ENCODE measurements at places on chromosomes 5 and 9.

DNA sequence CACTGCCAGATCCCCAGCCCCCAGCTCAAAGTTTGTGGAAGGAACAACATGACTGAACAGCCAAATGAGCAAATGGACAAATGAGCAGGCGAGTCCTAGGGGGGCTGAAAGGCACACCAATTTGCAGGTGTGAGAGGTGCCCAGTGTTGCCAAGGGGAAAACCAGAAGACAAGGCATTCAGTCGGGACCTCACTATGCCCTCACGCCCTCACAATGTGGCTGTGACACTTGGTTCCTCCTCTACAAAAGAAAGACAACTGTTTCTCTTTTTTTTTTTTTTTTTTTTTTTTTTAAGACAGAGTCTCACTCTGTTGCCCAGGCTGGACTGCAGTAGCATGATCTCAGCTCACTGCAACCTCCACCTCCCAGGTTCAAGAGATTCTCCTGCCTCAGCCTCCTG, 28.0 kb downstream of the TNIP1 start:
- DNase-seq, result no peak

DNA sequence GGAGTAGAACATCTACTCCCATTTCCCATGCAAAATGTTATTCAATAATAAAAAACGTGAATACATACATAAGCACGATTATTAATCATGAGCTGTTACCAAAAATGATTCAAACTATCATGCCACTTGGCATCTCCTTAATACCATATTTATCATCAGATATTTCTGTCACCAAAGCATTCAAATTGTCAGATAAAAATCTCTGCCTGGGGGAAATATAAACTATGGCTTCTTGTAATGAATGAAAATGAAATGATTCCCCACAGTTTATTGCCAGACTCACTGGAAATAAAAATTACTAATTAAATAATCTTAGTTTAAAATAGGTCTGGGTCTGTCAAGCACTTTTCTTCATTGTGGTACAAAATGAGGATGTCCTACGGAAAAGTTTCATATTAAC, 265.4 kb downstream of the EDIL3 start:
- no peak for DNase-seq

- no peak for DNase-seq
Measured at GRCh38 chr5:79481574-79481973, 32.4 kb downstream of the HOMER1 start.

- DNase-seq, result no peak
Measured at GRCh38 chr5:106634375-106634774, 1036.4 kb downstream of the EFNA5 start.

GRCh38 chr9:131420980-131421624, 27.2 kb downstream of the PRRC2B start:
- DNase-seq, result no peak

DNA sequence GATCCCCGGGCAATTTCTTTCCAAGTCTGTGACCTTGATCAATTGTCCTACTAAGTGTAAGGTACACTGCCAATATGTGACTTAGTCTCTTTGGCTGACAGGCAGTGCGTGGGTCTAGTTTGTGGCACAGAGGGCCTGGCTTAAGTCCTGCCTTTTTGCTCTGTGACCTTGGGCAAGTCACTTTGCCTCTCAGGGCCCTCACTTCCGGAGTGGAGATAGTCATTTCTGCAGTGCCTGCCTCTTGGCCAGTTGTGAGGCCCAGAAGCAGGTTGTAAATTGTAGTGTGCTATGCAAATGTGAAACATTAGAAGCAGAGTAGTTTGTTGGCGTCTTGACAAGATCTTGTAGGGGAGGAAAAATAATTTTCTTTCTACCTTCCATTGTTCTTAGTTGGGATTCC, 39.0 kb downstream of the KIF4B start:
- DNase-seq, result no peak

DNA sequence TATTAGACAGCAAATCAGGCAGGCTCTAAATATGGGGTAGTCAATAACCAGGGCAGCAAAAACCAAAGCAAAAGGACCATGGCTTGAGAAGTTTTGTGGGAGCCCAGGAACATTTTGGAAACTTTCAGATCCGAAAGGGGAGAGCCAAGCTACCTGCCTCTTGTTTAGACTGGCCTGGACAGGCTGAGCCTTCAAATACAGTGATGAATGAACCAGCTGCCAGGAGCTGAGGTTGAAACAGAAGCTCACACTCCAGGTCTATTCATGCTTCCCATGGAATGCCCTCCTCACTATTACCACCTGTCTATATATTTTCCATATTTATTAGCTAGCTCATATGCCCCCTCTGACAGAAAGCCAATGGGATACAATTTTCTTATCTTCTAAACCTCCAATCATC, 150.8 kb upstream of the SLC44A1 start:
- no peak for DNase-seq

- no peak for DNase-seq
Measured at GRCh38 chr5:1876660-1877064, 6.1 kb downstream of the IRX4 start.

GRCh38 chr5:141915881-141916336, 7.8 kb upstream of the DELE1 start:
- DNase-seq, result no peak

- DNase-seq, result no peak
Measured at GRCh38 chr5:107680099-107680498, 9.4 kb upstream of the EFNA5 start.

GRCh38 chr9:27633764-27634163, 60.5 kb upstream of the C9orf72 start:
- DNase-seq, result no peak

GRCh38 chr5:147442224-147442623, 67.6 kb downstream of the DPYSL3 start:
- DNase-seq, result no peak

DNA sequence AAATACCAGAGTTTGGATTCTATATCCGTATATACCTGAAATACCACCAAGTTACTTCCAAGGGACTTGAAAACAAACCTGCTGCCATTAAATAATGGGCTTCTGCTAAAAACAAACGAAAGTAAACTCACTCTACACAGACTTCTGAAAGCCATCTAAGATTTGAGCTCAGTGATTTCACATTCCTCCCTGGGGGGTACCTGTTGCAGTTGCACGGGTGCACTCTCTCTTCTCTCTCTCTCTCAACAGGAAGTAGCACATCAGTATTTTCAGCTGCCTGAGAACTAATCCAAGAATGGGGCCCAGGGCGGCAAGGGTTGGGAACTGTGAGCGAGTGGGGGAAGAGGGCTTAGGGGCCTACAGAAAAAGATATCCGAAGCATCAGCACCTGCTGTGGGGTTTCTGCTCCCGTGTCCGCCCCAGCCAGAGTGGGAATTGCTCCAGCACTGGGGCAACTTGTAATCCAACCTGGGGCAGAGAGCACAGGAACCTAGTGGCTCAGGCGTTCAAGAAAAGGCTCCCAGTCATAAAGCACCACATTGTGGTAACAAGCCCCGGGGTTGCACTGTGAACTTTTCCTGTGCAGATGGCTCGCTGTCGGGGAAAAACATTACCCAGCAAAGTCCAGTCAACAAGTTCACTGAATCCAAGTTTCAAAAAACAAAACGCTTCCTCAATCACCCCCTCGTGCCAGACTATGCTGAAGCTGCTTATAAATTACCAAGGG, 99.8 kb downstream of the EFNA5 start:
- no peak for DNase-seq

GRCh38 chr5:139619861-139620260, 28.3 kb upstream of the CXXC5 start:
- DNase-seq, result no peak

- no peak for DNase-seq
Measured at GRCh38 chr5:106374956-106375355, 1295.8 kb downstream of the EFNA5 start.

DNA sequence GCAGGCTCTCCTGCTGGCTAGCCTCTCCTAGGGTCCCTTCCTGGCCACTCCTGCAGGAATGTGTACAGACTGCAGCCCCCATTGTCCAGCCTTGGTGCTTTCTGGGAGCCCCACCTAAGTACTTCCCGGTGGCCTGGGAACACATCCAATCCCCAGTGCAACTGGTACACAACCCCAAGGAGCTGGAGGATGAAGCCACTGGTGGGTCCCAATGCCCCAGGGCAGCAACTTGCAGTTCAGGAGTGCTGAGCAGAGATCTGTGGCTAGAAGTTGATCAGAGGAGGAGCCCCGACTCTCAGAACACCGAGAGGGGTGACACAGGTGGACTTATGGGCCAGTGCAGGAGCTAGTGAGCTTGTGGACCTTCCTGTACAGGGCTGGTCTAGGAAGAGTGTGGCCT, 1093.7 kb upstream of the ACO1 start:
- DNase-seq, result no peak

DNA sequence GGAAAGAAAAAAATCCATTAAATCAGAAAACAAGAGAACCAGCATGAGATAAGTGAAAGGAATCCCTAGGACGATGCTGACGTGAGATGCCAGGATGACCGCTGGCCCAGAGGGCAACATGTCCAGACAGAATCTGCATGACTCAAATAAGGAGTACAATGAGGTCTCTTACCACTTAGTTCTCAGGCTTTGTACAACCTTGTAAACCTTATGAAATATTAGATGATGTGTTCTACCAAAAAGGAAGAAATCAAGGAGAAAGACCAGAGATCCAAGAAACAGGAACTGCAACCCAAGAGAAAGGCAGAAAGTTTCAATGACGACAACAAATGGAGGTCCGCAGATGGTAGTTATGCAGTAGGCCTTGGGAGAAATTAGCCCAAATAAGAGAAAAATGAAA, 2.8 kb upstream of the GPR150 start:
- DNase-seq, result no peak

- no peak for DNase-seq
Measured at GRCh38 chr5:126358525-126358924, 64.7 kb upstream of the GRAMD2B start.

GRCh38 chr9:135103001-135103446, 15.6 kb downstream of the OLFM1 start:
- no peak for DNase-seq

DNA sequence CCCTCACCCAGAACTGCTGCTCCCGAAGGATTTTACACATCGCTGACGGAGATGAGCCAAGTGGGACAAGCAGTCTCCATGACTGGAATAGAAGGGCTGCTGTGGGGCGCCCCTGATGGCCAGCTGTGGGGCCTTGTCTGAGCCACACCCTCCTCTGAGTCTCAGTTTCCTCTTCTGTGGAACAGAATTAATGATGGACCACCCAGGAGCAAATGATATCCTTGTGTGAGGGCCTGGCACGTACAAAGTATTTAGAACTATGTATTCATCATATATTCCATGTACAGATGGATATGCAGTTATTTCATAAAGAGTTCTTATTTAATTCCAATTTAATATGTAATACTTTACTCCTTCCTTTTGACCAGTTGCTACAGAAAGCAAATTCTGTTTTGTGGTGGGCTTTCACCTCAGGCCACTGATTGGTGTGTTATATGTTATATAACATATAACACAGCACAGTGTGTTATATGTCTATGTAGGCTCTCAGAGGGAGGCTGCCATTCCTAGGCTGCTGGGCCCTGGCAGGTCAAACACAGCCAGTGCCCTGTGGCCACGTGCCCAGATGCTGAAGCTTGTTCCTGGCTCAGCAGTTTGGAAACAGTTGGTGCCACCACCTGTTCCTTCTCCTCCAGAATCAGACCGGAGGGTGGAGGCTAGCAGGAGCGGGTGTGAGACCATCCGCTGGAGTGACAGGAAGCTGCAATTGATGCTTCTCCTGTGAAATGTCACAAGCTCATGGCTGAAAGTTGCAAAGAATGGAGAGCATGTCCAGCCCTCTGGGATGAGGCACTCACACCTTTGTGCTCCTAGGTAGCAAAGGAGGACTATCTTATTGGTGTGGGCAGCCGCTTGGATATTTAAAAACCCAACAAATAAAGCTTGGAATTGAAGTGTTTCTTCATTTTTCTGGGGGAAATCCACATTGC, 4.4 kb upstream of the FGD3 start:
- DNase-seq, result no peak

DNA sequence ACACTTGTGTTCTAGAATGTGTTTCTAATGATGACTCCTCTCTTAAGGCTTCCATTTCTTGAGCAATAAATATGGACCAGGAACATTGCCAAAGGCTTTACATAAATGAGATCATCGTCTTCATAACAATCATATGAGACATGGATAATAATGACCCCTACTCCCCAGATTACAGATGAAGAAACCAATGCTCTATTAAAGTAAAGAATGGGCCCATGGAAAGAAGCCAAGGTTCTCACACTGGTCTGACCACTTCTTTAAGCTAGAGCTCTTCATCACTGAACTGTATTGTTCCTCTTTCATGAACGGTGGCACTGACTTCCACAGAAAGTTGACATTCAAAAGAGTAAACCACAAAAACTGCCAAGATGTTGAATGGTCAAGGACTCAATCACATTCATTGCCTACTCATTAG, 65.3 kb downstream of the MARCHF3 start:
- no peak for DNase-seq

DNA sequence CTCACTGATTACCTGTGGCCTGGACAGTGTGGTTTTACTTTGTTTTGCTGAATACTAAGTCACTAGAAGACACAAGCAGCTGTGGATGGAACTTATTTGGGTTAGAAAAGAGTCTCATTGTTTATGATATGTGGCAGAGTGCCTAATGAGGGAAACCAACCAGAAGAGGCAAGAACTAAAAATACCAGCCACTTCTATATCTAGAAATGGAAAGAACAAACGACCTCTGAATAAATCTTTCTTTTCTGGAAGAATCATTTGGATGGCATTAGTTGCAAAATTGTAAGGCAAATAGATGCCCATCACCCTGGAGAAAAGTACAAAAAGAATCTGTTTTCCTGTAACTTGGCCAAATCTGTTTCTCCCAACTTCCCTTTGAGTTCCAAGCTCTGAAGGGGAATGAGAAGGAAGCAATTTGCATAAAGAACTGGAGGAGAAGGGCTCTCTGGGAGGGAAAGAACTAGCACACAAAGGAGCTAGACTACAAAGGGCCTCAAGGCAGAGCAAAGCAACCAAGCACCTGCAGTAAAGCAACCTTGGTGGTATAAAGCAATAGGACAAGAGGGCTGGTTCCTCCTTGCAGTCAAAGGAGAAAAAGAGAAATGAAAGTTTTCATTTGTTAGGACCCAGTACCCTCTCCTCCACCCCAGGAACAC, 455.4 kb downstream of the CAAP1 start:
- DNase-seq, result no peak

GRCh38 chr9:121881920-121882500, 211.1 kb downstream of the TTLL11 start:
- DNase-seq, result no peak

DNA sequence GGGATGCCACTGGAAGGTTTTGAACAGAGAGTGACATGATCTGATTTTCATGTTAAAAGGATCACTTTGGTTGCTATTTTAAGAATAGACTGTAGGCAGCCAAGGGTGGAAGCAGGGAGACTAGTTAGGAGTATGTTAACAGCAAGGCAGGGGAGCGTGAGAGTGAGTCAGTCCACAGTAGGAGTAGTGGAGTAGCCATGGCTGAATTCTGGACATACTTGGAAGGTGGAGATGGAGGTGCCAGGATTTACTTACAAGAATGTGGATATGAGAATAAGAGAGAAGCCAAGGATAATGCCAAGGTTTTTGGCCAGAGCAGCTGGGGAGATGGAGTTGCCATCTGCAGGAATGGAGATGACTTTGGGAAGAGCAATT, 118.8 kb downstream of the GALNT10 start:
- DNase-seq, result no peak

- DNase-seq, result no peak
Measured at GRCh38 chr9:75235632-75236031, 147.3 kb downstream of the OSTF1 start.

GRCh38 chr5:67221487-67222242, 25.1 kb upstream of the CD180 start:
- no peak for DNase-seq
